Left ventricle myocardium inferior (tissue), 1 donor: ENCODE measurements at places on chromosomes 13 and 19. TPM values are rescaled to one million over a fixed set of nuclear protein-coding genes. Genes with fewer than 3 reads are reported as not detected.

Gene RABAC1
- 56.7 TPM for total RNA-seq

Gene DPF1
- total RNA-seq, result 0.49 TPM

Gene TNNT1
- total RNA-seq, result 140 TPM

Gene PTGIR
- 3.7 TPM for total RNA-seq

Gene TGFB1
- 14.9 TPM for total RNA-seq

Gene SLC25A41
- 0.16 TPM for total RNA-seq

Gene ATP1A3
- 375 TPM for total RNA-seq

Gene SYCN
- total RNA-seq, result not detected

GRCh38 chr19:47309608-47310007 lies at the start of gene C5AR1:
Gene C5AR1, plus strand, starts transcription at chr19:47309861. Its CDS starts 35 bp downstream, at chr19:47309896.
- H3K4me1 ChIP-seq, result peaks cover 8% of the 10 kb centered on the region
- H3K27ac ChIP-seq, result no peak within 1 kb of the TSS
- DNase-seq, result peak; percentile 41
- peak within 1 kb of the TSS; percentile 35 for H3K4me3 ChIP-seq
- H3K27me3 ChIP-seq, result peaks cover 48% of the 10 kb centered on the region

GRCh38 chr19:50822661-50823208 lies 852 bp downstream of the KLK1 start:
- H3K27me3 ChIP-seq, result peaks cover 99% of the 10 kb centered on the region
- H3K4me1 ChIP-seq, result peaks cover 19% of the 10 kb centered on the region
- H3K27ac ChIP-seq, result no peak overlapping the region
- H3K36me3 ChIP-seq, result no peaks in the 10 kb centered on the region

DNA sequence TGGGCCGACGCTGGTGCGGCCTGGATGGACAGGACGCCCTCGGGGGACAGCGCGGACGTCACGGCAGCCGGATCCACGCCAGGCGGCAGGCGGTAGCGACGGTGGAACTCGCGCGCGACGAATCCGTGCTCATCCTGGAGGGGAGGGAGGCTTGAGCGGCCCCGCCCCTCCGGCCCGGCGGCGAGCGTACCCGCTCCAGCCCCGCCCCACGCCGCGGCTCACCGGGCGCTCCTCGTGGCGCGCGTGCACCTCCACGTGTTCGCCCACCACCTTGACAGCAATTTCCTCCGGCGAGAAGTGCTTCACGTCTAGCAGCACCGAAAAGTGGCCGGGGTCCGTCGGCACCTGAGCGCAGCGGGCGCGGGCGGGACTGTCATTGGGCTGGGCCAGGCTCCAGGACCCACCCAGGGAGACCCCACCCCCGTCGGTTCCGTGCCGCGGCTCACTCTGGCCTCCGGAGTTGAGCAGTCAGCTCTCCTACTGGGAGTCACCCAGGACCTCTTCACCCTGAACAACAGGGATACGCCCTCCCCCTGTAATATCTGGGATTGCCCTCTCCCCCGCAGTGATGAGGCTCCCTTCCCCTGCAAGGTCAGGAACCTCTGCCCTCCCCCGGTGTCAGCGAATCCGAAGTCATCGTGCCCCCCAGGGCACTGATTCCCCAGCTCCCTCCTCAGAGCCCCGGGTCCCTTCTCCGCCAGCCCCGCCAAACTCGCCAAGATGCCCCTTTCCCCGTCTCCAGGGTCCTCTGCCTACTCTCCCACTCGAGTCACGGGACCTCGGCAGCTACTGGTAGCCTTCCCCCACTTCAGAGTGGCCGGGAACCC lies 1.1 kb downstream of the HSPB6 start:
- peaks cover 56% of the 10 kb centered on the region for H3K4me1 ChIP-seq
- no peaks in the 10 kb centered on the region for H3K27me3 ChIP-seq
- peak; percentile 90 for DNase-seq
- peaks cover 19% of the 10 kb centered on the region for H3K36me3 ChIP-seq
- peak overlapping the region; percentile 100 for H3K4me3 ChIP-seq

DNA sequence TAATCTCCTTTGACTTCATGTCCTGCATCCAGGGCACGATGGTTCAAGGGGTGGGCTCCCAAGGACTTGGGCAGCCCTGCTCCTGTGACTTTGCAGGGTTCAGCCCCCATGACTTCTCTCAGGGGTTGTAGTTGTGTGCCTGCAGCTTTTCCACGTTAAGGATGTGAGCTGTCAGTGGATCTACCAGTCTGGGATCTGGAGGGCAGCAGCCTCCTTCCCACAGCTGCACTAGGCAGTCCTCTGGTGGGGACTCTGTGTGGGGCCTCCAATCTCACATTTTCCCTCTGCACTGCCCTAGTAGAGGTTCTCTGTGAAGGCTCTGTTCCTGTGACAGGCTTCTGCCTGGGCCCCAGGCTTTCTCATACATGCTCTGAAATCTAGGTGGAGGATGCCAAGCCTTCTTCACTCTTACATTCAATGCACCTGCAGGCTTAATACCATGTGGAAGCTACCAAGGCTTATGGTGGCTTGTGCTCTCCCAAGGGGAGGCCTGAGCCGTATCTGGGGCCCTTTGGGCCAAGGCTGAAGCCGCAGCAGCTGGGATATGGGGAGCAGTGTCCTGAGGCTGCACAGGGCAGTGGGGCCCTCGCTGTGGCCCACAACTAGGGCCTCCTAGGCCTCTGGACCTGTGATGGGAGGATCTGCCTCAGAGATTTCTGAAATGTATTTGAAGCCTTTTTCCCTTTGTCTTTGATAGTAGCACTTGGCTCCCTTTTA lies 39.3 kb upstream of the ERICH6B start:
- no peaks in the 10 kb centered on the region for H3K4me1 ChIP-seq
- no peaks in the 10 kb centered on the region for H3K27me3 ChIP-seq
- H3K4me3 ChIP-seq, result no peak overlapping the region
- DNase-seq, result no peak

DNA sequence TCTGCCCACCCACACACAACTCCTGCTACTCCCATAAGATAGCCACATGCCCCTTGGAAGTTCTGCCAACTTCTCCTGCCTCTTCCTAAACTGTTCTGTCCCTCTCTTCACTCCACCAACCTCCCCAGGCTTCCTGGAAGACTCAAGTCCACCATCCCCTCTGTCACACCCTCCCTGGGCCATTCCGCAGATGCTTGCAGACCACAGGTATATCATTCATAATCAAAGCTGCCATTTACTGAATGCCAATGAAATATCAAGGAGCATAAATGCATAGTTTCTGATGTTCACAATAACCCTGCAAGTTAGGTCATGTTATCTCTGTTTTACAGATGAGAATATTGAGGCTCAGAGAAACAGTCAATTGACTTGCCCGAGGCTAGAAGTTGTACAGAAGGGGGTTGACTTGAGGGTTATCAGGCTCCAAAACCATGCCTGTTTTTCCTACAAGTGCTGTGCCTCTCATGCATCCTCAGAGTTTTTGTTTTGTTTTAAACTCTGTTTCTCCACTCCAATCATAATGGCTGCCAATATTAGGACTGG lies 135.6 kb downstream of the SLC7A1 start:
- peaks cover 41% of the 10 kb centered on the region for H3K4me1 ChIP-seq
- no peaks in the 10 kb centered on the region for H3K27me3 ChIP-seq
- no peak overlapping the region for H3K27ac ChIP-seq
- H3K36me3 ChIP-seq, result no peaks in the 10 kb centered on the region

DNA sequence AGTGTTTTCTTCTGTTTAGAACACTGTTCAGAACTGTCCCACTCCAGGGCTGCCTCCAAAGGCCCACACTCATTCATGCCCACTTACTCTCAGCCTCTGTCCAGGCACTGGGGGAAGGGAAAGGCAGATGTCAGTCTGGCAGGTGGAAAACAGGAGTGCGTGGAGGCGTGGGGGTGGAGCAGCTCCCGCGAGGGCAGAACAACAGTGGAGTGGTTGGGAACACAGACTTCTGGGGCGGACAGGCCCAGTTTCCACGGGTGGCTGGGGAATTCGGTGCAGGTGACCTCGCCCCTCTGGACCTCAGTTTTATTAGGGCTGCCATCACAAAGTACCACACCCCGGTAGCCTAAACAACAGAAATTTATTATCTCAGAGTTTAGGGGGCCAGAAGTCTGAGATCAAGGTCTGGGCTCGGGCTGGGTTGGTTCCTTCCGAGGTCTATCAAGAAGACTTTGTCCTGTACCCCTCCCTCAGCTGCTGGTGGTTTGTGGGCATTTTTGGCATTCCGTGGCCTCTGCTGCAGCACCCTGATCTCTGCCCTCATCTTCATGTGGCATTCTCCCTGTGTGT lies 59.7 kb downstream of the SIPA1L3 start:
- peaks cover 4% of the 10 kb centered on the region for H3K36me3 ChIP-seq
- no peaks in the 10 kb centered on the region for H3K27me3 ChIP-seq
- DNase-seq, result no peak
- no peak overlapping the region for H3K27ac ChIP-seq
- H3K4me3 ChIP-seq, result no peak overlapping the region
- H3K4me1 ChIP-seq, result no peaks in the 10 kb centered on the region

DNA sequence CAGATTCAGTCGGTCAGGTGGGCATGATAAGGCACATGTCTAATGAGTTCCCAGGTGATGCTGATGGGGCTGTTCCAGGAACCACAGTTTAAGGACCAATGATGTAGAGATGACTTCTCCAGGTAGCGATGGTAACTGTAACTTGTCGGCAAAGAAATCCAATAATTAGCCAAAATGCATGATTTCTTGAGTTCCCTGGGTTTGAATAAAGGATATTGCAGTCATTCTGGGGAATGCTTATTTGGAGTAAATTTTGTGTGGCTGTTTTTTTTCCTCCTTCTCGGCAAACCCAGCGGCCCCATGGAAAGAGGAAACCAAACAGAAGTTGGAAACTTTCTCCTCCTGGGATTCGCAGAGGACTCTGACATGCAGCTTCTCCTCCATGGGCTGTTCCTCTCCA lies at the start of gene OR7C2:
Gene OR7C2, plus strand, starts transcription at position 301 of the 400 bp plus-strand sequence. Its CDS starts 0 bp downstream, at position 301.
- no peak for DNase-seq
- H3K4me3 ChIP-seq, result no peak within 1 kb of the TSS
- no peaks in the 10 kb centered on the region for H3K4me1 ChIP-seq
- H3K36me3 ChIP-seq, result no peaks in the 10 kb centered on the region

DNA sequence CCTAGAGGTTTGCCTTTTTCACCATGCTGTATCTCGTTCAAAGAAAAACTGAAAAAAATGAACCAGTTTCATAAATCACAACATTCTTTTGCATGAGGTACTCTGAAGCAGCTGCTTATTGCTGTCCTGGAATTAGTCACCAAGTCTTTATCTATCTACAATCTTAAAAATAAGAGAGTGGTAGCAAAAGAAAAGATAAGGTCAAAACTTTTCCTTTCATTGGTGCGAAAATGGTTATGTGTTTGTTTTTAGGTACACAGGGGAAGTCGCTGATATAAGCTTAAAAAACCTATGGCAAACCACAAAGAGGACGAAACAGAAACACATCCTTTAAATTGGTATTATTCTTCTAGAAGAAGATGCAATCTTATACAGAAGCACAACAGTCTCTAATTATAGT lies 20.7 kb downstream of the OBI1 start:
- H3K27ac ChIP-seq, result no peak overlapping the region
- H3K4me1 ChIP-seq, result peaks cover 4% of the 10 kb centered on the region
- H3K27me3 ChIP-seq, result no peaks in the 10 kb centered on the region
- H3K36me3 ChIP-seq, result peaks cover 79% of the 10 kb centered on the region

DNA sequence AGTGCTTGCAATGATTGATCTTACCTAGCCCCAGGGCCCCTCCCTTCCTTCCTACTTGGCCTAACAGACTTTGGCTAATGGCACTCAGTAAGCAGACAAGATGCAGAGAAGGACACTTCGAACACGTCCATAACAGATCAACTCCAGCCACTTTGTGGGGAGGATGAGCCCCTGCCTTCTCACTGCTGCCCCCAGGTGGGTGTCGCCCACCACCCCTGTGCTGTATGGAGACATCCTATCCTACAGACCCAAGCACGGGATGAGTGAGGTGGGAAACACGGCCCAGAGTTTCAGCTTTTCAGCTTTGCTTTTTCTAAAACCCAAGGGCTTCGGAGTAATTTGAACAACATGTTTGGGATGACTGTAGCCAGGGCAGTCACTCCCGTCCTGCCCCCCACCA lies 5.5 kb downstream of the SLC7A1 start:
- DNase-seq, result no peak
- H3K4me3 ChIP-seq, result no peak overlapping the region
- no peak overlapping the region for H3K27ac ChIP-seq

GRCh38 chr19:46426506-46427162 lies 2.1 kb downstream of the PNMA8C start:
- H3K27ac ChIP-seq, result peak overlapping the region; percentile 70
- peaks cover 29% of the 10 kb centered on the region for H3K27me3 ChIP-seq
- peak; percentile 82 for DNase-seq
- peaks cover 31% of the 10 kb centered on the region for H3K4me1 ChIP-seq
- H3K36me3 ChIP-seq, result no peaks in the 10 kb centered on the region
- H3K4me3 ChIP-seq, result peak overlapping the region; percentile 72

- no peak overlapping the region for H3K27ac ChIP-seq
- H3K36me3 ChIP-seq, result no peaks in the 10 kb centered on the region
- no peak for DNase-seq
- no peak overlapping the region for H3K4me3 ChIP-seq
- H3K27me3 ChIP-seq, result peaks cover 30% of the 10 kb centered on the region
Measured at GRCh38 chr13:109818886-109819285, 32.5 kb upstream of the IRS2 start.

DNA sequence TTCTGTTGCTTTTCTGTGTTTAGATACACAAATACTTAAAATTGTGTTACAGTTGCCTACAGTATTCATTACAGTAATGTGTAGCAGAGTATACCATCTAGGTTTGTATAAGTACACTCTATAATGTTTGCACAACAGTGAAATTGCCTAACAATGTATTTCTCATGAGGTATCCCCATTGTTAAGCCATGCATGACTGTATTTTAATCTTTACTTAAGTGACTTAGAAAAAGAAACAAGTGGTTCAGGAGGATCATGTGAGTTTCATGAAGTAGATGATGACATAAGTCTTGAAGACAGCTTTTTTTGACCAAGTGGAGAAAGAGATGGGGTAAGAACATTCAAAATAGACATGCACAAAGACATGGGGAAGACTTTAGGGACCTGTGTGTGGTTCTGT lies 8.4 kb upstream of the KCTD4 start:
- DNase-seq, result no peak
- H3K4me3 ChIP-seq, result no peak overlapping the region
- peaks cover 33% of the 10 kb centered on the region for H3K4me1 ChIP-seq
- peaks cover 11% of the 10 kb centered on the region for H3K36me3 ChIP-seq
- no peaks in the 10 kb centered on the region for H3K27me3 ChIP-seq

DNA sequence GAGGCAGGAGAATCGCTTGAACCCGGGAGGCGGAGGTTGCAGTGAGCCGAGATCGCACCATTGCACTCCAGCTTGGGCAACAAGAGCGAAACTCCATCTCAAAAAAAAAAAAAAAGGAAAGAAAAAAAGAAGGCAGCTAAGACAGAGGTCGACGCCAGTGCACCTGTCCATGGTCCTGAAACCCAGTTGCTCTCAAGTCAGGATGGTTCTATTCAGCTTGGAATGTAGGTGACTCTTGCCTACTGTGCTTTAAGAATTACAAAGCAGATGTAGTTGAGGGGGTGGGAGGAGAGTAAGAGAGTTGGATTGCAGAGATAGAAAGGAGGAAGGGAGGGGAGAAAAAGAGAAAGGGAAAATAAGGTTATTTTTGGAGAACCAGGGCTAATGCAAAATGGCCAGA lies 18.7 kb downstream of the CACNG7 start:
- no peak overlapping the region for H3K4me3 ChIP-seq
- no peaks in the 10 kb centered on the region for H3K4me1 ChIP-seq
- DNase-seq, result no peak
- H3K27me3 ChIP-seq, result peaks cover 5% of the 10 kb centered on the region
- H3K27ac ChIP-seq, result no peak overlapping the region
